ENCODE measurements at places on chromosomes 6 and 20.
A peak's percentile ranks its signal among the peaks of the same experiment; 100 is the strongest.

- DNase-seq: no peak
Measured at GRCh38 chr6:45686841-45687569, 309.3 kb upstream of the SUPT3H start.

- no peak for DNase-seq
Measured at GRCh38 chr20:4674672-4675071, 47.0 kb upstream of the PRND start.

DNA sequence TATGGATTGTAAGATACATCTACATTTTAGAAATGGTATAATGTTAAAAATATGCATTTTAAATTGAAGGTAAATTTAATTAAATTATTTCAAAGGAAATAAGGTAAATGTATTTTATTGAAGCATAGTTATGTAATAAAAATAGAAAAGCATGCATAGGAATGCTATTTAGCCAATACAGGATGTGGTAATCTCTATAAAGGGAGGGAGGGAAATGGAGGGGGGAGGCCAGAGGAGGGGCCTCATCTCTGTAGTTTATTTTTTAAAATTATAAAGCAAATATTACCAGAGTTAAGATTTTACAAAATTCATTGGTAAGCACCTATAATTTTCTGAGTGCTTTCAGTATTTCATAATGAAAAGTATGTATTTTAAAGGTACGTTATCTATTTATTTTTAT is 27.2 kb downstream of the SLC16A10 start:
- no peak for DNase-seq

DNA sequence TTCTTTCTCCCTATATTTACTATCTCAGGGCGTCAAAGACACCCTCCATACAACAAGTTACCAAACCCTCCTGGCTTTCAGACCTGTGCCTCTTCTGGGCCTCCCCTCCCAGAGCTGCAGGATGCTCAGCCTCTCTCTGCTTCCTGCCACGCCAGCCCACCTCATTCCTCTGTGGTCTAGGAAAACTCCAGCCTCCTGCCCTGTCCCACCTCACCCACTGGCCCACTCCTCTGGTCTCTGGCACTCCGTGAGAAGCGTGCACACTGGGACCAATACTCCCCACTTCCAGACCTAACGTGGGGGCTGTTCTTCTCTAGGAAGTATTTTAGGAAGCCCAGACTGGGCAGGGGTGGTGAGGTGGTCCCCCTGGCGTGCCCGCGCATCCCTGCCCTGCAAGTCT is 9.7 kb downstream of the AGPAT4 start:
- no peak for DNase-seq

- no peak for DNase-seq
Measured at GRCh38 chr6:125919618-125920017, 37.0 kb upstream of the HINT3 start.

DNA sequence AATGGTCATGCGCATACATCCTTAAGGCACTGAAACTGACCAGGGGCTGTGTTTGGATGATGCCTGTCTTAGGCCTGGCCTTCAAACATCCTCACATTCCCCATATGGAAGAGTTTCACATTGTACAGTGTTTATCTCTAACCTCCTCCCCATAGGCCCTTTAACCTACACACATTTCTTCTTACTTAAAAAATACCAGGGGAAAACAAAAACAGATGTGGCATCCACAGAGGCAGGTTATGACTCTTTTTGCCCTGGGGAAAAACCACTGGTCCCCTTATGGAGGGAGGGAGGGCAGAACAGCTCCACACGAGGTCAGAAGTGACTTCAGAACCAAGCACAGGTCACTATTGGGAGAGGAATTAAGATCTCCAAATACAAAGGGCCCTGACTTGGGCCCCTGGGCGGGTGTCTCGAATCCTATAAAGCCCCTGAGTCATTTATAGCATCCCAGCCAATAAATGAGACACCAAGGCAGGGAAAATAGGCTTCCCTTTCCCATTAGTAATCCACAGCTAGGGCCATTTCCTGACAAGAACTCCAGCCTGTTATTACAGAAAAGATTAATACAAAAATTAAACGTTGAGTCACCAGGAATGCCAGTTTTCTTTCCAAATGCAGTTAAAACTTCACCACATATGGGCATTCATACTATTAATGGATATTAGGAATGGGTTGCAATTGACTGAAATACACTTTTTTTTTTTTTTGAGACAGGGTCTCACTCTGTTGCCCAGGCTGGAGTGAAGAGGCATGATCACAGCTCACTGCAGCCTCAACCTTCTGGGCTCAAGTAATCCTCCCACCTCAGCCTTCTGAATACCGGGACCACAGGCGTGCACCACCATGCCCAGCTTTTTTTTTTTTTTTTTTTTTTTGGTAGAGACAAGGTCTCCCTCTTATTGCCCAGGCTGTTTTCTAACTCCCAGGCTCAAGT is 107.2 kb downstream of the ATP9A start:
- no peak for DNase-seq

- no peak for DNase-seq
Measured at GRCh38 chr20:60297649-60298048, 339.4 kb downstream of the CDH26 start.

DNA sequence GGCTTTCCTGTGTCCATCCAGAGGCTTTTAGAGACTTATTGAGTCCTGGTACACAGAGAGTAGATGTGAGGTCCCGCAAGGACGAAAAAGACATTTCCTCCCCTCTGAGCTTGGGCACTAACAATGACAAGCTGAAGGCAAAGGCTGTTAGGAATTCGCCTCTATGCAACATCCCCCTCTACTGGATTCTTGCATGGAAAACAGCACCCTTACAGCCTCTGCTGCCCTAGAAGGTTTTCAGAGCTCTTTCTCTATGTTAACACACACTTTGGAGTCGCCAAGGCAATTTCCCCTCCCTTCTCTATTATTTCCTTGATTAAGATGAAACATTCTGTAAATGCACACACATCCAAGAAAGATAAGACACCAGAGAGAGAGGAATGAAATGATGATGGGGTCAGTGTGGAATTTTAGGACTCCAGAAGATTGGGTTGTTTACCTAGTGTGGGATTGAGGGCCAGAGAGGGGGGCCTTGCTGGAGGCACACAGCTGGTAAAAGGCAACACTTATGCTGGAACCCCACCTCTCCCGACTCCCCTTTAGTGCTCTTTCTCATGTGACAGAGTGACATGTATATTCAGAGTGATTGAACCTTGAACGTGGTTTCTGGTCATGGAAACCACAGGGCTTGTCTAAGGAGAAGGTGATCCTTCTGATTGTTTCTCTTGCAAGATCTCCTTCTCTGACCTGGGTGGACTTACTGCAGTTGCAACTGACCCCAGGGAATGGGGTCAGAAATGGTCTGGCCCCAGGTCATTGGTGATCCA is 300.7 kb downstream of the CLIC5 start:
- peak; percentile 19 for DNase-seq

- DNase-seq: no peak
Measured at GRCh38 chr6:152265651-152266050, 371.5 kb downstream of the SYNE1 start.

DNA sequence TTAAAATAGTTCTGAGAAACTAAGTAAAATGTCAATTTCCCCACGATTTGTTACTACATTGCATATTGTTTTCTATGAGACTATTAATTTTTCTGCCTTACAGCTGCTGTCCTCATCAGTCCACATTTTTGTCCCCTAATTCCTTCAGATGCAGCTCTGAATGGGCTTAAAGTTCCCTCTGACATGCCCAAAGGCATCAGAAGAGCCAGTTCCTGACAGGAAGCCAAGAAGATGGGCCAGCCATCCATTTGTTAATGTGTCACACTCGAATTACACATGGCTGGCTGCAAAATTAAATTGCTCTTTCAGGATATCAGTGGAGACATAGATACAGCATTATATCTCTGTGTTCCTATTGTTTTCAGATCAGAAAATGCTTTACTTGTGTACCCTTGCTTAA is 1223.0 kb downstream of the EPHA7 start:
- DNase-seq: no peak
